ENCODE measurements at places on chromosomes 1 and 21.

GRCh38 chr1:19758227-19758830 is 41.4 kb downstream of the TMCO4 start:
- no peak for DNase-seq

- no peak for DNase-seq
Measured at GRCh38 chr1:167676205-167676915, 45.4 kb upstream of the MPZL1 start.

DNA sequence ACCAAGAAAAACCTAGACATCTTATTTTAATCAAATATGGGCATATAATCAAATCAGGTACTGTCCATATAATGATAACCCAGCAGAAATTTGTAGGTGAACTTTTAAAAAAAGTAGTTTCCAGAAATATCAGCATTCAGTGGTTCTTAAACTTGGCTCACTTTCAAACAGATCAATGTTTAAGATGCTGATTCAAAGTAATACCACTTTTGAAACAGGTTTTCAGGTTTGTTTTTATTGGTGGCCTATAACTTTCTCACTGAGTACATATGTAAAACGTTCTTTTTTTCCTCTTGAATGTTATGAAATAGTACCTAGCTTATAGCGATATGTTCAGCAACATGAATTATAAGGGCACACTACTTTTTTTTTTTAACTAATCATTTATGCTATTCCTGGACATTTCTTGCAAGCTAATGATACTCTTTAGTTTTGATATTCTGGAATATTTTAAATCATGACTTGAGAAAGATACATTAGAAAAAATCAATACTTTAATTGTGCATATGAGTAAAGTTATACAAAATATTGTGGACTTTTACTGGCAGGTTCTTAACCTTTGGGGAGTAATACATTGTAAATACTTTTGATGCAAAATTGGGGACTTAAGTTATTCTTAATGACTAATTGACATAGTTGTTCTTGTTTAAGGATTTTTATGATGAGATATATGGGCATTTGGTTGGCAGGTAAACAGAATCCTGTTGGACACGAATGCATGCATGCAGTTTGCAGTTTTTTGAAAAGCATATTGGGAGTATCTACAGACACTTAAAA is 3.0 kb downstream of the NFIA start:
- no peak for DNase-seq

DNA sequence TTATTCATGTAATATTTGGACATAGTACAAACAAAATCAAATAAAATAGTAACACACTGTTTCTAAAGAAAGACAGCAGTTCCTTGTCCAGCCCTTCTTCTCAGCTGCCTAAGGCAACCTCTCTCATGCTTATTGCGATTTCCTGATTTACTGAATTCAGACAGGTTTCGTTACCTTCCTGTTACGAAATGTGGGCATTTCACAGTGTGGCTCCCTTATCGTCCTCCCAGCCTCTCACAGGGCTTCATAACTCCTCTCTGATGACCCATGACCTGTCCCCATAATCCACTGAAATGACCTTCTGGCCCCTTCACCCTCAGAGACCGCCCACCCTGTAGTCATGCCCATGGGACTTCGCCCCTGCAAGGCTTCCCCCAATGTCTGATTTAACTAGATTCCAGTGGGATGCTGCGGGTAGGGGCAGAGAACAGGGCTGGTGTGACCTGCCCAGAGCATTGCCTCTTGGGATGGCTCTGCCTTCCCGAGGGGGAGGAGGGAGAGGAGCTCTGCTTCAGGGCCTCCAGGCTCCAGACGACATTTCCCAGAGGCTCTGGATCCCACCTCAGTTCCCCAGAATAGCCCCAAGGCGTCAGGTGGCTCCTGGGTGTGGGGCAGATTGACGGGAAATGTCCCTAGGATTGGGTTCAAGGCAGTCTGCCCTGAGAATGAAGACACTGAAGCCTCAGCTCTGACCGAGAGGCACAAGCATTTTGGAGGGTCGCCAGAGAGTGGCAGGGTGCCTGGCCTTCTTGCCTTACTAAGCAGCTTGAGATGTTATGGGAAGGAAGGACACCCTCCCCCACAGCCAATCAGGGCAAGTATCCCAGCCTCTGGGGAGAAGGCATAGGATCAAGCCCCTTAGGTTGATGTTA is 20.6 kb downstream of the PADI2 start:
- DNase-seq: no peak

DNA sequence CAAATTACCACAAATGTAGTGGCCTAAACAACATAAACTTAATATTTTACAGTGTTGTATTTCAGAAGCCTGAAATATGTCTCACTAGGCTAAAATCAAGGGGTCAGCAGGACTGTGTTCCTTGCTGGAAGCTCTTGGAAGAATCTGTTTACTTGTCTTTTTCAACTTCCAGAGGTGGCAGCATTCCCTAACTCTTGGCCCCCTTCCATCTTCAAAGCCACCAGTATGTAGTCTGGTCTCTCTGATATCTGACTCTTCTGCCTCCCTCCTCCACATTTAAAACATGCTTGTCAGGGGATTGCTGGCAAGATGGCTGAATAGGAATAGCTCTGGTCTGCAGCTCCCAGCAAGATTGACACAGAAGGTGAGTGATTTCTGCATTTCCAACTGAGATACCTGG is 567.5 kb downstream of the PLA2G4A start:
- DNase-seq: no peak

- no peak for DNase-seq
Measured at GRCh38 chr1:185291159-185291558, 25.9 kb downstream of the IVNS1ABP start.

DNA sequence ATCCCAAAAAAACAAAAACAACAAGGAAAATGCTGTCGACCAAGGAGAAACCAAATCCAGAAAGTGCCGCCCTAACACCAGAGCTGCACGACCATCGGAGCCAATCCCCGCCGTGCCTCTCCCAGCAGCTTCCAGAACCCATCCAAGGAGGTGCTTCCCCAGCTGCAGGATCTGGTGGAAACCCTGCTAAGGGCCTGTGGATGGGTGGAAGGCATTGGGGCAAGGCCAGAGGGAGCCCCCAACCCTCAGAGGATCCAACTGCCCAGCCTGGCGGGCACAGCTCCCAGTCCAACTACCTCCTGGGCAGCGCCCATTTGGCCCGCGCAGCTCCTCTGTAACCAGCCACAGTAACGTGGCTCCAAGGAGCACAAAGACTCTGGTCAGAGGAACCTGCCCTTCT is 81.6 kb downstream of the NPHP4 start:
- no peak for DNase-seq

DNA sequence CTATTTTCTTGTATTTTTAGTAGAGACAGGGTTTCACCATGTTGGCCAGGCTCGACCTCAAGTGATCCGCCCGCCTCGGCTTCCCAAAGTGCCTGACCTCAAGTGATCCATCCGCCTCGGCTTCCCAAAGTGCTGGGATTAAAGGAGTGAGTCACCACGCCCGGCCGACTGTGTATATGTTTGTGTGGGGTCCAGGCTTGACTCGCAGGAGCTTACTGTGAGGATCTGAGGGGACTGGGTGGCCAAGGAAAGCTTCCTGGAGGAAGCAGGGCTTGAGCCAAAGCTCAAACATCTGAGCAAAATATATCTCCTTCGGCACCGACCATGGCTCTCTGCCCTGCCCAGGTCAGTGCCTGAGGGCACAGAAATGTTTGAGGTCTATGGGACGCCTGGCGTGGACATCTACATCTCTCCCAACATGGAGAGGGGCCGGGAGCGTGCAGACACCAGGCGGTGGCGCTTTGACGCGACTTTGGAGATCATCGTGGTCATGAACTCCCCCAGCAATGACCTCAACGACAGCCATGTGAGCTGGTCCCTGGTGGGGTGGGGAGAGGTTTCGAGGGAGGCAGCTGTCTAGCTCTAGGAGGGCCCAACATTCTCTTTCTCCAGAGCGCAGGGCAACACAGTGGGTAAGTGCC is 10.5 kb downstream of the PADI3 start:
- no peak for DNase-seq

DNA sequence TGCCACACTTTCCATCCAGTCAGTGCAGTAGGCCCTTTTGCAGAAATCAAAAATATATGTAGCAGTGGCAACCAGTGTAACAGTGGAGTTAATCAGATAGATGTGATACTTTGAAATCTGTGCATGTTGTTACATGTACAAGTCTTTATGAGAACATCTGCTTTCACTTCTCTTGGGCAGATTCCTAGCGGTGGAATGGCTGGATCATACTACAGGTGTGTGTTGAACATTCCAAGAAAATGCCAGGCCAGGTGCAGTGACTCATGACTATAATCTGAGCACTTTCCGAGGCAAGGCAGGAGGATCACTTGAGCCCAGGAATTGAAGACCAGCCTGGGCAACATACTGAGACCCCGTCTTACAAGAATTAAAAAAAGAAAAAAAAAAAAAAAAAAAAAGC is 55.3 kb downstream of the GNB1 start:
- DNase-seq: no peak

DNA sequence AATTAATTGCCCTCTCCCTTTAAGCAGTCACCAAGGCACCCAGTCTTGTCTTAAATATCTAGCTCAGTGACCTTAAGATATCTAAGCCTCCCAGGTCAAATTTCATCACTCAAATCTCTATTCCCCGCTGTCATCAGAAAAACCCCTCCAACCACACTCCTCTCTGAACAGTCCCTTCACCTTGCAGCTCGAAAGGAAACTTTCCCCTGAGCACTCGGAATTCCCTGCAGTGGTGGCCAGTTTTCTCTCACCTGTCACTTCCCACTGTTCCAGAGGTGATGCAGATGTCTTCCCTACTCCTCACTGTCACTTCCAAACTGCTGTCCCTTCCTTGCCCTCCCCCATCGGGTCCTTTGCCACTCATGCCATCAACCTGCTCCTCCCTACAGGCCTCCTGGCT is 15.3 kb upstream of the SSX2IP start:
- no peak for DNase-seq

- DNase-seq: no peak
Measured at GRCh38 chr1:116791727-116792126, 37.5 kb downstream of the CD2 start.

GRCh38 chr1:198841477-198841876 is 202.6 kb downstream of the PTPRC start:
- DNase-seq: no peak

DNA sequence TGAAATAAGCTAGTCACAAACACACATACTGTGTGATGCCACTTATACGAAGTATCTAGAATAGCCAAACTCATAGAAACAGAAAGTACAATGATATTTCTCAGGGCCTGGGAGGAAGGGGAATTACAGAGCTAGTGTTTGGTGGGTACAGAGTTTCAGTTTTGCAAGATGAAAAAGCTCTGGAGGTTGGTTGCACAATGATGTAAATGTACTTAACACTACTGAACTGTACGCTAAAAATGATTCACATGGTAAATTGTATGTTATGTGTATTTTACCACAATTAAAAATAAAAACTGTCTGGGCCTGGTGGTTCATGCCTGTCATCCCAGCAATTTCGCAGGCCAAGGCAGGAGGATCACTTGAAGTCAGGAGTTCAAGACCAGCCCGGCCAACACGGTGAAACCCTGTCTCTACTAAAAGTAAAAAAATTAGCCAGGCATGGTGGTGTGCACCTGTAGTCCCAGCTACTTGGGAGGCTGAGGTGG is 15.3 kb upstream of the FHAD1 start:
- no peak for DNase-seq

GRCh38 chr1:220552672-220553260 is 24.8 kb downstream of the MARK1 start:
- no peak for DNase-seq

- no peak for DNase-seq
Measured at GRCh38 chr1:109216662-109217061, 2.9 kb downstream of the SARS1 start.

DNA sequence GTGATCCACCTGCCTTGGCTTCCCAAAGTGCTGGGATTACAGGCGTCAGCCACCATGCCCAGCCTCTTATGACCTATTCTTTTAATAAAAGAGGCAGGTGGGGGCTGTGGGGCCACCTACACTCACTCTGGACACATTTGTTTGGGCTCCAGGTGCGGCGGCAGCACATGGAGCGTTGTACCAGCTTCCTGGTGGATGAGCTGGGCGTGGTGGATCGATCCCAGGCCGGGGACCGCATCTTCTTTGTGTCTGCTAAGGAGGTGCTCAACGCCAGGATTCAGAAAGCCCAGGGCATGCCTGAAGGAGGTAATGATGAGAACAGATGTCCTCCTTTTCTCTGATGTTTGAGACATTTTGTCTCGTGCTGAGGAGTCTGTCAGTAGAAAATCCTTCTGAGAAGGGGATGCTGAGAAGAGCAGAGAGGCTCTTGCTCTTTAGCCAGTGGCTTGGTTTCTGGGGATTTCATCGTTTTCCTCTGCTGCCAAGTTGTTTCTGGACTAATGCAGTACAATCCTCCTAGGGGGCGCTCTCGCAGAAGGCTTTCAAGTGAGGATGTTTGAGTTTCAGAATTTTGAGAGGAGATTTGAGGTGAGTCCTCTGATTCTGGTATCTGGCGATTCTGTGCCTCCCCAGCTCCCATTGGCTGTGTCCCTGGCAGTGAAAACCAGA is 17.9 kb upstream of the MIIP start:
- no peak for DNase-seq

DNA sequence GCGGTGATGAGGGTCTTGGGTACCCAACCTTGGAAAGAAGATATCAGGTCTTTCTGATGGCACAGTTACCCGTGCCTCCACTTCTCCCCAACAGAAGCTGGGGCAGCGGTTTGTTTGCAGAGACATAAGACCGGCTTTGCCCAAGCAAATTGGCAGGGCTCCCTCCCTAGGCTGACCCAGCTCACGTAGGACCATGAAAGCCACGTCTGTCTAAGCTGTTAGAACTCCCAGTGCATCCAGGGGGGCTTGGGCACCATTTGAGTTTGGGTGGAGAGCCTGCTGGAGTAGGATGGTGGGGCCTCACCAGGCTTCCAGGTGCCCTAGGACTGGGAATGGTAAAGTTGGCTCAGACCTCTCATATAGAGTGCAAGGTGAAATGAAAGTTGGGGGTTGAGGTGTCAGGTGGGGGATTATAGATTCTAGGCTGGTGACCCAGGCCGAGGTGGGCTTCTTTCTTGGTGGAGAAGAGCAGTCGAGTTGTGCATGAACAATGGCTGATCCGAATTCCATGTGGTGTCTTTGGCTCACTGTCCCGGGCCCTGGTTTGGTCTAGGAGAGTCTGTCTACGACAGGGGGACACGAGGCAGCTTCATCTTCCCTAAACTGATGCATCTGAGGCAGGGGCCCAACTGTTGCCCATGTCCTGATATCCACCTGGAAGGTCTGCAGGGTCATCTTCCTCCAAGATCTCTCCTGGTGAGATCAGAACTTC is 3.4 kb downstream of the POU3F1 start:
- DNase-seq: no peak
